ENCODE measurements at places on chromosomes 4 and X. TPM values are rescaled to one million over a fixed set of nuclear protein-coding genes. Genes with fewer than 3 reads are reported as not detected.

The RNF150 gene
- 0.36 TPM for total RNA-seq

The HERC6 gene
- 7.8 TPM for total RNA-seq

The FRG2 gene
- not detected for total RNA-seq

The ADH7 gene
- 3.8 TPM for total RNA-seq

The IGSF1 gene
- total RNA-seq = not detected

The TLR2 gene
- 2.1 TPM for total RNA-seq

The ASMT gene
- not detected for total RNA-seq

The DCAF16 gene
- total RNA-seq = 24.2 TPM

The RAI2 gene
- total RNA-seq = 0.07 TPM

The GPRASP1 gene
- 1.3 TPM for total RNA-seq

The F8A3 gene
- total RNA-seq = 0.34 TPM

The NSDHL gene
- 28.8 TPM for total RNA-seq

The VSIG1 gene
- 0.34 TPM for total RNA-seq

The LETM1 gene
- 146 TPM for total RNA-seq

The GAGE12F gene
- not detected for total RNA-seq

The ANKRD37 gene
- 5.5 TPM for total RNA-seq

The ERCC6L gene
- 0.07 TPM for total RNA-seq

The IL3RA gene
- not detected for total RNA-seq

The TNIP3 gene
- total RNA-seq = not detected

The FUNDC1 gene
- 10.9 TPM for total RNA-seq

The CD40LG gene
- total RNA-seq = not detected

The SERTM2 gene
- not detected for total RNA-seq

The CXorf65 gene
- total RNA-seq = not detected

The OTC gene
- total RNA-seq = not detected

The CLDN34 gene
- total RNA-seq = 0.14 TPM

The CDX4 gene
- not detected for total RNA-seq

The CCDC110 gene
- total RNA-seq = 0.14 TPM

The KLHL13 gene
- total RNA-seq = 4.0 TPM

The ZDHHC15 gene
- not detected for total RNA-seq

The RNF128 gene
- total RNA-seq = 52.8 TPM

The PTPN13 gene
- total RNA-seq = 63.5 TPM

The PALLD gene
- 303 TPM for total RNA-seq

The RHOH gene
- total RNA-seq = not detected

The MAMLD1 gene
- under 0.01 TPM for total RNA-seq

The GIMD1 gene
- total RNA-seq = not detected

The SLC16A2 gene
- 2.1 TPM for total RNA-seq

The S100G gene
- not detected for total RNA-seq

The ASB12 gene
- total RNA-seq = not detected

The IL15 gene
- total RNA-seq = 0.34 TPM

The GLRB gene
- 6.2 TPM for total RNA-seq

The PF4V1 gene
- not detected for total RNA-seq

The GPM6B gene
- total RNA-seq = 0.36 TPM

The DUX4 gene
- not detected for total RNA-seq

The CENPI gene
- total RNA-seq = 1.1 TPM

The DUSP9 gene
- total RNA-seq = 0.68 TPM

The RBM46 gene
- 0.34 TPM for total RNA-seq

The PDLIM5 gene
- total RNA-seq = 279 TPM

The UGT2B15 gene
- not detected for total RNA-seq

The NHS gene
- 3.4 TPM for total RNA-seq

The FGFR3 gene
- total RNA-seq = 164 TPM

The NWD2 gene
- total RNA-seq = 0.07 TPM

The TMPRSS11A gene
- 0.50 TPM for total RNA-seq

The ARHGAP24 gene
- total RNA-seq = 5.5 TPM

The DCAF8L2 gene
- total RNA-seq = not detected

The FGFRL1 gene
- 25.3 TPM for total RNA-seq
